ENCODE measurements at places on chromosomes 2 and 18.

DNA sequence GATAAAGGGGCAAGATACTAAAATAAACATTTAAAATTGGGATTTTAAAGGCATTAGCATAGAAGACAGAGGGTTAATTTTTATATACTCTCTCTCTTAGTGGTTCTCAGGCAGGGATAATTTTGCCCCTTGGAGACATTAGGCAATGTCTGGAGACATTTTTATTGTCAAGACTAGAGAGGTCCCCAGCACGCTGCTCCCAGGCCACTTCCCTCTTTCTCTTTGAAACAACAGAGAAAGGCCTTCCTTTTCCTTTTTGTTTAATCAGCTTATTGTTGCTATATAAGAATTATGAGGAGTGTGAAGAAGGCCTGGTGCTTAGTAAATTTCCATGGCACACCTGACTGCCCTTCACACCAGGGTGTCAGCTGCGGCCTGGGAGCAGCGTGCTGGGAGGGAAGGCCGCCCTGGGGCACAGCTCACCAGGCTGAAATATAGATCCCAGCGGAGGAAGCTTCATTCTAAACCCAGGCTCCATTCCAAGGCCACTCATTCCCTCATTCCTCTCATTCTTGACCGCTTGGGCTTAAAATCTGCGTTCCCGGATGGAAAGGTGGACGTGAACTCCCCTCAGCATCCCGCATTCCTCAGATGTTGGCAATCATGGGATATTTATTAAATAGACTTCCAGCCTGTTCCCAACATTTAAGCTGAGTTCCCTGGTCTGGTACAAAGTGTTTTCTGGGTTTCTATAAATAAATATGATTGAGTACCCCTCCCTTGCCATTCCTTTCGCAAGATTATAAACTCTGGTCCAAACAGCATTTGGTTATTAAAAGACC, 22.5 kb downstream of the SLC14A2 start:
- peaks cover 3% of the 10 kb centered on the region for H3K4me1 ChIP-seq
- no peak for DNase-seq
- no peaks in the 10 kb centered on the region for H3K27me3 ChIP-seq
- H3K27ac ChIP-seq: peak overlapping the region; percentile 91

DNA sequence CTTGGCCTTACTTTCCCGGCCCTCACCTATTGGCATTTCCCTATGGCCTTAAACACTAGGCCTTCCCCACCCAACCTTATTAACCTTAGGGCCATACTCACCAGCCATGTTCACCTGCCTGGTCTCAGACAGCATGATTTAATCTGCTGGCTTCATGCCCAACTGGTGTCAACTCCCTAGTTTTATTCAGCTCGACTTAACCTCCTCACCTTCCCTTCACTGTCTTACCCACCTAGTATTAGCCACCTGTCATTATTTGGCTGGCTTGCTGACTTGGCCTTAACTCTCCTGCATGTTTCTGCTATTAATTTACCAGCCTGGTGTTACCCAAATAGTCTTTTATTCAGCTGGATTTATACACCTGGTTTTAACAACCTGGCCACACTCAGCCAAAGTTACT, 136.0 kb upstream of the ZSWIM2 start:
- no peaks in the 10 kb centered on the region for H3K4me1 ChIP-seq
- H3K27ac ChIP-seq: no peak overlapping the region
- H3K36me3 ChIP-seq: no peaks in the 10 kb centered on the region
- DNase-seq: no peak

- H3K27ac ChIP-seq: no peak overlapping the region
- DNase-seq: no peak
- no peaks in the 10 kb centered on the region for H3K4me1 ChIP-seq
- H3K4me3 ChIP-seq: no peak overlapping the region
Measured at GRCh38 chr2:12596771-12597170, 120.0 kb upstream of the TRIB2 start.

- H3K27me3 ChIP-seq: no peaks in the 10 kb centered on the region
- DNase-seq: peak; percentile 68
- no peaks in the 10 kb centered on the region for H3K4me1 ChIP-seq
- no peak overlapping the region for H3K27ac ChIP-seq
Measured at GRCh38 chr2:239927424-239927981, 97.6 kb downstream of the NDUFA10 start.

- no peaks in the 10 kb centered on the region for H3K27me3 ChIP-seq
- H3K27ac ChIP-seq: no peak overlapping the region
- H3K4me3 ChIP-seq: no peak overlapping the region
- H3K36me3 ChIP-seq: no peaks in the 10 kb centered on the region
- DNase-seq: no peak
- H3K4me1 ChIP-seq: peaks cover 4% of the 10 kb centered on the region
Measured at GRCh38 chr2:64727013-64727767, 73.5 kb upstream of the SERTAD2 start.

DNA sequence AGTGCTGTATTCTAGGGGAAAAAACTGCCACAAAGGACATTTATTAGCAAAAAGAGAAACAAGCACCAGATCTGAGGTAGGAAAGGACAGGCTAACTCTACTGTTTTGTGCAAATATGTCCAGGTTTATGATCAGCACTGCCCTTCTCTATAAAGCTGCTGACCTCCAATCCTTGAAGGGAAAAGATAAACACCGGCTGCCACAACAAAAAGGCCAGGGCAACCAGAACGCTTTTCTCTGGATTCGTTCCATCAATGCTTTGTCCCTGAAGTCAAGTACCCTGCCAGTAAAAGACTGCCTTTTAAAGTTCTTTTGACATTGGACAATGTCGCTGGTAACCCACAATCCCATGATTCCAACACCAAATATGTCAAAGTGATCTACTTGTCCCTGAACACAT, 21.0 kb downstream of the SMAD2 start:
- H3K4me3 ChIP-seq: no peak overlapping the region
- no peaks in the 10 kb centered on the region for H3K27me3 ChIP-seq
- peaks cover 9% of the 10 kb centered on the region for H3K4me1 ChIP-seq
- no peak for DNase-seq

DNA sequence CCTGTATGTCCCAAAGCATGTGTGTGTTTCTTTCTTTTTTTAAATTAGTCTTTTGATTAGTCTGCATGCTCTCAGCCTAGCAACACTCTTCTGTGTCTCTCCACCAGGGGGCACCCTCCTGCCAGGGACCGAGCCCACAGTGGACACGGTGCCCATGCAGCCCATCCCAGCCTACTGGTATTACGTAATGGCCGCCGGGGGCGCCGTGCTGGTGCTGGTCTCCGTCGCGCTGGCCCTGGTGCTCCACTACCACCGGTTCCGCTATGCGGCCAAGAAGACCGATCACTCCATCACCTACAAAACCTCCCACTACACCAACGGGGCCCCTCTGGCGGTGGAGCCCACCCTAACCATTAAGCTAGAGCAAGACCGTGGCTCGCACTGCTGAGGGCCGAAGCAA, 93.8 kb downstream of the NRP2 start:
- H3K4me3 ChIP-seq: no peak overlapping the region
- H3K4me1 ChIP-seq: no peaks in the 10 kb centered on the region
- peak; percentile 57 for DNase-seq
- no peaks in the 10 kb centered on the region for H3K27me3 ChIP-seq
- no peaks in the 10 kb centered on the region for H3K36me3 ChIP-seq

- no peaks in the 10 kb centered on the region for H3K27me3 ChIP-seq
- no peak for DNase-seq
- H3K4me1 ChIP-seq: no peaks in the 10 kb centered on the region
- H3K36me3 ChIP-seq: no peaks in the 10 kb centered on the region
- H3K27ac ChIP-seq: no peak overlapping the region
- H3K4me3 ChIP-seq: no peak overlapping the region
Measured at GRCh38 chr2:239532859-239533258, 132.0 kb upstream of the HDAC4 start.

DNA sequence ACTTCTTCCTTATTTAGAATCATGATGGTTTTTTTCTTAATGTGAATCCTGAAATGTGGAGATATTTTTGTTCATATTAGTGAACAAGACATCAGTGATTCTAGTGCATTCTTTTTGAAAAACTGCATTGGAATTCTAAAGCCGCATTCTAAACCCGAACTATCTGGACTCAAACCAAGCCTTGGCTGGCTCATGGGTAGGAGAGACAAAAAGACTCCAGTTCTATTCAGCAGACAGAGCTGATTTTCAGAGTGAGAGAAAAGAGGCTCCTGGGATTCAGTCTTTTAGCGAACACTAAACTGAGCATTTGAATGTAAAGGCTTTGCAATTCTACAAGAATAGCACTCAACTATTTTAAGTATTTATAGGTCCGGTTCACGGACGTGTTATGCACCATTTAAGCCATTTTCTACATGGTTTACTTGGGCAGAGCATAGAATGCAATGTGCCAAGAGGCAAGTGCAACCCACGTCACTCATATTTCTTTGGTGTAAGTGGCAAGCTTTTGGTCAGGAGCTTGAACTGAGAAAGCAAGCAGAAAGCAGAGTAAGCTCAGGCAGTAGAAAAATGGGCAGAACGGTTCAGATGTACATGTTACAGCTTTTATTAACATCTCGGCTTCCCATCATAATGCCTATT, 227.3 kb upstream of the RAB12 start:
- H3K27ac ChIP-seq: peak overlapping the region; percentile 59
- no peak for DNase-seq
- no peak overlapping the region for H3K4me3 ChIP-seq
- H3K36me3 ChIP-seq: peaks cover 1% of the 10 kb centered on the region

- no peak overlapping the region for H3K27ac ChIP-seq
- no peaks in the 10 kb centered on the region for H3K4me1 ChIP-seq
- no peaks in the 10 kb centered on the region for H3K36me3 ChIP-seq
- H3K4me3 ChIP-seq: no peak overlapping the region
- H3K27me3 ChIP-seq: no peaks in the 10 kb centered on the region
Measured at GRCh38 chr2:181399027-181399426, 58.2 kb upstream of the ITGA4 start.

DNA sequence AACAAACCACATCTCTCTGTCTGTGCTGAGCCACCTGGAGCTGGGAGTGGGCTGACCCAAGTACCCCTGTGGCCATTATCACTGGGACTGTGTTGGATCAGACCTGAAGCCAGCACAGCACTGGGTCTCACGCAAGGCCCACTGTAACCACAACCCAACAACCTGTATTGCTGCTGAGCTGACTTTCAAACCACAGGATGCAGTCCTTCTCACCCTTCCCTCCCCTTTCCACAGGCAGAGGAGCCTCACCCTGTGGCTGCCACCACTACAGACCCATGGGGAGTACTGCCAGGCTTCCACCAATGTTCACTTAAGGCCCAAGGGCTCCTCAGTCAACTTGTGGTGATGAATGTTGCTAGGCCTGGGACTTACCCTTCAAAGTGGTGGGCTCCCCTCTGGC, 135.7 kb downstream of the DIS3L2 start:
- H3K27ac ChIP-seq: no peak overlapping the region
- no peak overlapping the region for H3K4me3 ChIP-seq
- no peaks in the 10 kb centered on the region for H3K36me3 ChIP-seq
- no peaks in the 10 kb centered on the region for H3K4me1 ChIP-seq
- no peaks in the 10 kb centered on the region for H3K27me3 ChIP-seq

All from aorta (tissue), 5 donors.